Kidney glomerular epithelial cell (primary cell): ENCODE measurements at places on chromosomes 5 and 9.

- DNase-seq, result no peak
Measured at GRCh38 chr5:157189223-157189622, 8.6 kb downstream of the ITK start.

GRCh38 chr5:174724484-174725260 lies at the start of gene MSX2:
Gene MSX2 (plus strand): TSS chr5:174724582. CDS start chr5:174724660, 78 bp downstream.
- DNase-seq, result peak; percentile 12

DNA sequence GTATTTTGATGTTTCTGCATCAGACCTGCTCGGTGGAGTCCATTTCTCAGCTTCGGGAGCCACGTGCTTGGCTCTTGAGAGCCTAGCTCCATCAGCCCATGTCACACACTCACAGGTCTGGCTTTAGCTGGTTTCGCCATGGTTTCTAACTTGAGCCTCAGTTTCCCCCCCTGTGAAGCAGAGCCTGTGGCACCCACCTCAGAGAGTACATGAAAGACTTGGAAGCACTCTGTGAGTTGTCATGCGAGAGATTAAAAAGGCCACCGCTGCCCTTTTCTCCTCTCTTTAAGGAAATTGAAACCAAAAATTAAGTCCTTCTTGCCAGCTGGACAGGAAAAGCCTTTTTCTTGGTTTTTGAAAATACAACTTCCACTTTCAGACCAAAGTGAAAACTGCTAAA lies 8.8 kb downstream of the TENT4A start:
- no peak for DNase-seq

DNA sequence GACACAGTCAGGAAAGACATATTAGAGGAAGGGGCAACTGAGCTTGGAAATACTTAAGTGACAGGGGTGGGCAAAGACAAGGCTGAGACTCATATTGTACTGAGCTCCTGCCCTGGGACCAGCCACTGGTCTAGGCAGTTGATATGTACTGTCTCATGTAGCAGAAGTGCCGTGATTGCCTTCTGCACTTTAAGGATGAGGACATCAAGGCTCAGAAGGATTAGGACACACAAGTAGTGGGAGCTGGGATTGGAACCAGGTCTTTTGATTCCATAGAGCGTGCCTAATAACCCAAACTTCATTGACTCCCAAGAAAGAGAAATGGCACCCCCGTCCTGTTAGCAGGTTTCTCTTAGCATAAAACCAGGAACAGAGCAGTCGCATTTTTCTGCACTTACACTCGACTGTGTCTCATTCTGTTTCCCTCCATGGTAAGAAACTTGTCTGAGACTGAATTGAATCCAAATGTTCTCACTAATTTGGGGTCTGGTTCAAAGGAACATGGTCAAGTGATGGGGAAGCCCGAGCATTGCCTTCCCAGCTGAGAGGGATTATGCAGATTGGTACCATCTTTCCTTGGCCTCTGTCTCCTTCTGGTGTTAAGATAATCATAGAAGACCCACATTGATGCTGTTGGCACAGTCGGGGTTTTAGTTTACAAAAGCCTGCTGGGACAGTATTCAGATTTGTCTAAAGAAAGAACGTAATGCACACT lies 70.4 kb downstream of the ANGPTL2 start:
- DNase-seq, result no peak

DNA sequence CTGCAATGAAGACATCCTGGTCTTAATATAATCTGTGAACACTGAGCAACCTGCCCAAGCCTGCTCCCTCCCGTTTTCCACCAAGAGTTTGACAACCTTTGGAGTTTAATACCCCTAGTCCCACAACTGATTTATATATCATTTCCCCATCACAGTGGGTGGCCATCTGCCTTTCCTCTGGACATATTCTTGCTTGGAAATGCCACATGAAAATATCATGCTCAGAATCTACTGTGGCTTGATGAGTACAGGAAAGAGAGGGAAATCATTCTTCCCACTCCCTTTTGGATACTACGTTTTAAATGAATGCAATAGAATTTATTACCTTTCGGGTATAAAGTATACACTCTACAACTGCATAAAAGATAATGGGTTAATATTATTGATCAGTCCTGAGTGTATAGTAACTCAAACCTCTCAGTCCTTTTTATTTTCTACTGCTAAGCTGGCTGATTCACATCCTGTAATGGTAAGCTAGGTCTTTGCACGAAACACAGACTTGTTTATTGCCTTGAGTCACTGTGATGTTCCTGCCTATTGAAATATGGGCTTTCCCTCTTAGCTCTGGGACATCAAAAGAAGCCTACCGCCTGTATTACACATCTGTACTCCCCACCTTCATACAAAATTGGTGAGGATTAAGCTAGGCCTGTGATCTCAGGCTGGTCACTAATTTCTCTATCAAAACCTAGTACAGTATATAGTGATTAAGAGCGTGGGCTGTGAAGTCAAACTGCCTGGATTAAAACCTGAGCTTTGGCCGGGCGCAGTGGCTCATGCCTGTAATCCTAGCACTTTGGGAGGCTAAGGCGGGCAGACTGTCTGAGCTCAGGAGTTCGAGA lies 67.6 kb upstream of the NR5A1 start:
- peak; percentile 21 for DNase-seq

GRCh38 chr9:78406146-78406545 lies 109.2 kb downstream of the PSAT1 start:
- DNase-seq, result no peak

- peak; percentile 27 for DNase-seq
Measured at GRCh38 chr5:126780165-126780827, 3.4 kb downstream of the LMNB1 start.

DNA sequence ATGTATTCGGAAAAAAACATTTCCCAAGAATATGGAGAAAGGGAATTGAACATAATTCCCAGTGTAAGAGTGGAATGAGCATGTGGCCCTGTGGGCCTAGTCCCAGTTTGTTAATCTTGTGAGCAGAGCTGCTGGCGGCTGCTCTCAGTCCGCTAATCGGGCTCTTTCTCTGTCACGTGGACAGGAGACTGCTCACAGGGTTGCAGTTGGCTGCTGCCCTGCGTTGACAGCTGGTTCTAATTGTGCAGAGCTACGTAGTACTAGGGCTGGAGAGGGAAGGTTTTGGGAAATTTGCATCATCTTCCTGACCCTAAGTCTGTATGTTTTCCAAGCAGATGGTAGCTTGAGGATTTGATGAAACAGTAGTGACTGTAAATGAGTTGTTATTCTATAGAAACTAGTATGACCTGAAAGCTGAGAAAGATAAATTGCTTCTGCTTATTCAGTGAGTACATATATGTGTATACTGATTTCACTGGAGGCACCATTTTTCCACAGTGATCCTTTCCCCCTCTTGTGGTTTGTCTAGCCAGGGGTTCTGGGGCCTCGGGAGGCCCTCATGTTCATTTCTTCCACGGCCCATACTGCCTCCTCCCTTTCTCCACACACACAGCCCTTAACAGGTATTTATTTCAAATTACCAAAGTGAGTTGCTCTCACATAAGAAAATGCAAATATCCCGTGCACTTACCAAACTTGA lies 100.6 kb downstream of the ANGPTL2 start:
- DNase-seq, result no peak

GRCh38 chr9:93221044-93221443 lies 37.1 kb downstream of the WNK2 start:
- DNase-seq, result no peak

GRCh38 chr9:125141251-125141650 lies 2.1 kb downstream of the SCAI start:
- no peak for DNase-seq

GRCh38 chr5:40669606-40670390 lies 9.9 kb upstream of the PTGER4 start:
- no peak for DNase-seq

DNA sequence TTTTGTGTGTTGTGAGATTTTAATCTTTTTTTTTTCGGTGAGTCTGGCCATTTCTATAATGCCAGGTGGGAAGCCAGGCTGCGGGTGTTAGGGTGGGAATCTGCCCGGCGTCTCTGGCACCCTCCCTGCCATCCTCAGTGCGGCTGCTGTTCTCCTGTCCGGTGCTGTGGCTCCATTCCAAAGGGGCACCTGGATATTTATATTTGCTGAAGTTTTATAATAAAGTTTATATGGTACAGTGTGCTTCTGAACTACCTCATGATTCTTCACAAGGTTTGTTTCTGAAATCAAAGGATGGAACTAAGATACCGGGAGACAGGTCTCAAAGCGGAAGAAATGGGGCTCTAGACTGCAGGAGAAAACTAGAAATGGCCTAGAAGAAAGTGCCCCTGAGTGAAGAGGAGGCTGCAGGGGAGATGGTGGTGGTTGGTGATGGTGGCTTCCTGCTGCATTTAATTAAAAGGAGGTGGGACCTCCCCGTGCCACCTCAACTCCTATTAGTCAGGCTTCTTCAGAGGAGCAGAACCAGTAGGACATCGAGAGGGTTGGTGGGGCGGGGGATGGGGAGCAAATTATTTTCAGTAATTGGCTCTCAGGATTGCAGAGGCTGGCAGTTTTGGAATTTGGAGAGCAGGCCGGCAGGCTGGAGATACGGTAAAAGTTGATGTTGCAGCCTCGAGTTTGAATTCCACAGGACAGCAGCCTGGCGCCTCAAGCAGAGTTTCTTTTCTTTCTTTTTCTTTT lies 102.2 kb upstream of the ICE1 start:
- no peak for DNase-seq

- no peak for DNase-seq
Measured at GRCh38 chr9:93064392-93065134, 6.1 kb downstream of the SUSD3 start.

DNA sequence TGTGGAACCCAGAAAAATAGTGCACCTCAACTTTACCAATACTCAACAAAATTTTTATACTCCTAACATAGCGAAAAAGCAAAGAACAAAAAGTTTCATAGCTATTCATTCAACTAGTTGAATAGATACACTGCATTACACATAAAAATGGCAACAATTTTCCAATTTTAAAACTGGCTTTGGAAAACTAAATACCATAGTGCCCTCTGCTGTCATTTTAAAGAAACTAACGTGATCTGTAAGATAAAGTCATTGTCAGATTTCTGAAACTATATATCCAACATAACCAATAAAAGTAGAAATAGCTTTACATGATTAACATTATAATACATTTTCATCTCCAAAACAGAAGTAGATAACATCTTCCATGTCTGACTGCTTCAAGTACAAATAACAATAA lies 31.6 kb downstream of the DTWD2 start:
- DNase-seq, result peak; percentile 34

GRCh38 chr9:137436761-137437600 lies 4.2 kb downstream of the ENTPD8 start:
- no peak for DNase-seq

GRCh38 chr5:55864606-55865541 lies 13.7 kb downstream of the IL31RA start:
- DNase-seq, result no peak

GRCh38 chr9:3980771-3981170 lies 319.1 kb downstream of the GLIS3 start:
- DNase-seq, result peak; percentile 72

- DNase-seq, result no peak
Measured at GRCh38 chr5:130963798-130964197, 201.3 kb downstream of the HINT1 start.

- no peak for DNase-seq
Measured at GRCh38 chr9:27632254-27632653, 59.0 kb upstream of the C9orf72 start.

GRCh38 chr9:2872250-2872930 lies 28.5 kb upstream of the PUM3 start:
- DNase-seq, result peak; percentile 10

- no peak for DNase-seq
Measured at GRCh38 chr9:86046930-86047341, 52.4 kb downstream of the GOLM1 start.

DNA sequence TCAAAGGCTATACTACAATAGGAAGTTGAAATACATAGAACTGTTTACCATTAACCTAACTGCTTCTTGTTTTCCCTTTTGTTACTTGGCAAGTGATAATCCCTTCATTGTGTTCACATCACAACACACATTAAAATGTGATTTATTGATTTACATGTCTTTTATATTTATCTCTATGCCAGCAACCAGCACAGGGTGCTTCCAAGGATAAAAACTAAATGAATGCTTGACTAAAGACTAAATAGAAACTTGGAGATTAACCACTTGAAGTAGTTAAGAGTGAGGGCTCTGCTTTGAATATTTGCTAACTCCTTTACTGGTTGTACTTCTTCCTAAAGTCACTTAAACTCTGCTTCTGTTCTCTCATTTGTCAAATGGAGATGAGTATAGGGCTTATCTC lies 1730.6 kb downstream of the EFNA5 start:
- DNase-seq, result no peak

- no peak for DNase-seq
Measured at GRCh38 chr5:168023191-168023590, 268.3 kb upstream of the WWC1 start.

GRCh38 chr5:38831117-38831516 lies 14.7 kb upstream of the OSMR start:
- no peak for DNase-seq

DNA sequence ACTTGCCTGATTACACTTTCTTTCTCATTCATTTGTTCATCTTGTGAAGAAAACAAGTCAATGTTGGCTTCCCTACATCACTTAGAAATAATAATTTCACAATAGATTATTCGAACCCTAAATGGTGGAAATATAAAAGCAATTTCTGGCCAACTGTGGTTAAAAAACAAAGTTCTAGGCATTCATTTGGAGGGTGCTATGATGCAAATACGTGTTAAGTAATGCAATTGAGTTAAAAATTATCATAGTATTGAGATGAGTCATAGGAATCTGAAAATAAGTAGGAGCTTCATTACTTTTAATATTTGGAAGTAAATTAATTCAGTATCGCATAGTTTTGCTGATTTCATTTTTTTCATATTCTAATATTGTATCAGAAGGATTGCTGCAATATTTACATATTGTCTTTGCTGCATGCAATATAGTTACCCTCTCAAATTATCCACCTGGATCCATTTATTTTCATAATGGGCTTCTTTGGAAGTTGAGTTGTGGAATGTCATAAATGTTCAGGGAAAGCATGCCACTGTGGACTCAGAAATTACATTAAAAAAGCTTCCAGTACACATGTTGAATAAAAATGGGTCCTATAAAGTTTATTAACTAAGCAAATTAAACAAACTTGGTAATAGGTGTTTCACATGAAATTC lies 647.7 kb upstream of the WWC1 start:
- no peak for DNase-seq

DNA sequence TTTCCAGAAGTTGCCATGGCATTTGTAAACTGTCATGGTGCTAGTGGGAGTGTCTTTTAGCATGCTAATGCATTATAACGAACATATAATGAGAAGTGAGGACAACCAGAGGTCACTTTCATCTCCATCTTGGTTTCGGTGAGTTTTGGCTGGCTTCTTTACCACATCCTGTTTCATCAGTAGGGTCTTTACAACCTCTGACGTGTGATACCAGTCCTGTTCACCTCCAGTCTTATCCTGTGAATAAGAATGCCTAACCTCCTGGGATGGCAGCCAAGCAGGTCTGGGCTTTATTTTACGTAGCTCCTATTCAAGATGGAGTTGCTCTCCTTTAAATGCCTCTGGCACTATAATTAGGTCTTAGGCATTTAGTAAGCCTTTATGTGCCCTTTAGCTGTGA lies 20.4 kb upstream of the RFK start:
- no peak for DNase-seq
